ENCODE measurements at places on chromosomes 11 and 22.

DNA sequence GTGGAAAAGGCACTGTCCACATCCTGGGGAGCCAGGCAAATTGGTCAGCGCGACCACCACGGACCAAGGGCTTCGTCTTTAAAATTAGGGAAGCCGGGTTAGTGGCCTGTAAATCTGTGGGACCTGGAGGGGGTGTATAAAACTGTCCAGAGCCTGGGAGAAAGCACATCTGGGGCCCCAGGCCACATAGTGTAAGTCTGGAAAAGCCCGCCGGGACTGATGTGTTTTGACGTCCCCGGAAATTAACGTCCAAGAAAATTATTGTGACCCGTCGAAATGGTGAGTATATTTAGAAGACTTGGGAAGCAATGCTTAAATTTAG is 4.2 kb upstream of the IGF2 start:
- no peak for DNase-seq

- no peak for DNase-seq
Measured at GRCh38 chr22:35905894-35906293, 122.7 kb downstream of the RBFOX2 start.

- no peak for DNase-seq
Measured at GRCh38 chr11:33722590-33723234, 13.5 kb downstream of the CD59 start.

- DNase-seq, result no peak
Measured at GRCh38 chr22:38135133-38135706, 24.7 kb upstream of the BAIAP2L2 start.

DNA sequence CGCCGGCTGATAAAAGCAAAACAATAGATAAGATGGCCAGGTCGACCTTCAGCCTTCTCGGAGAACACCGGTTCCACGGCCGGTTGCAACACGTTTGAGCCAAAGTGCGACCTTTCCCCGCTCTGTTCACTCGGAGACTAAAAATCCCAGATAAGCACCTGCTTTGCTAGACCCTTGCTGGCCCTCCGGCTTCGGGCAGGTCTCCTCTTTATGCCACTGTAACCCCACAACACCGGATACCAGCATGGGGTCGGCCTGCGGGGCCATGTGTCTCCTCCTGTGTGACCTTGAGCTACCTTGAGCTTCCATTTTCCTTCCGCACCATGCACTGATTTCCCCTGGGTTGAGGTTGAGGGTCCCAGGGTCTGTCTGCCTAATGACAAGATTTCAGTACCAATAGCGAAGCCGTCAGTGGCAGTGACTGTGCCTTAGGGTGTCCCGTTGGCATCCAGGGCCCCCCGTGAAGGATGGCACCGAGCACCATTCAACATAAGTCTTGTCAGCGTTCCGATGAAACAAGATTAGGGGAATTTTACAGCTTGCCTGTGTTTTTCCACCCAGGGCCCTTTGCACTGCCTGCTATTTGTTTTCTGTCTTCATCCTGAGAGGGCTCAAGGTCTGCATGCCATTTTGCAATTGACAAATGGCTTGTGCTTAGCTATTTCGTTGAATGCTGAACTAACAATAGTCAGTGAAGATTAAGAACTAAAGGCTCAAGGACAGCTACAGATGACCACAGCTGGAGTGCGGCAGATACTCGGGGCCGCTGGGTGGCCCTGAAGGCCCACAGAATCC is 118.6 kb downstream of the KCNQ1 start:
- no peak for DNase-seq

DNA sequence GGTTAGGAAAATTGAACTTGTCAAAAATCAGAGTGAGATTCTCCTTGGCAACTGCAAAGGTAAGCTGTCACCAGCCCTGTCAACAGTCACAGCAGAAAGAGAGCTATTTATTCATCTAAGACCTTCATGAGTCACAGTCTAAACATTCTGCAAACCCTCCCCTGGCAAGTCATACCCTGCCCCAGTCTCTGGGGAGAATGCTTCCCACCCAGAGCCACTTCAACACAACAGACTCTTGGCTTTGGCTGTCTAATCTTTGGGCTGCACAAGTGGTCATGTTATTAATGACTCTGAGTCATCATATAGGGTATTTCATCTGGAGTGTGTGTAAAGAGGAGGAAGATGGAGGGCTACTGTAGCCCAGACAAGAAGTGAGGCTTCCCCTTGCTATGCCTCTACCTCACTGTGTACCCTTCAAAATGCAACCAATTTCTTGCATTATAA is 153.4 kb downstream of the CCDC34 start:
- DNase-seq, result peak; percentile 74

All from right atrium auricular region (tissue), 2 donors.